ENCODE measurements at places on chromosomes 7 and 10.

DNA sequence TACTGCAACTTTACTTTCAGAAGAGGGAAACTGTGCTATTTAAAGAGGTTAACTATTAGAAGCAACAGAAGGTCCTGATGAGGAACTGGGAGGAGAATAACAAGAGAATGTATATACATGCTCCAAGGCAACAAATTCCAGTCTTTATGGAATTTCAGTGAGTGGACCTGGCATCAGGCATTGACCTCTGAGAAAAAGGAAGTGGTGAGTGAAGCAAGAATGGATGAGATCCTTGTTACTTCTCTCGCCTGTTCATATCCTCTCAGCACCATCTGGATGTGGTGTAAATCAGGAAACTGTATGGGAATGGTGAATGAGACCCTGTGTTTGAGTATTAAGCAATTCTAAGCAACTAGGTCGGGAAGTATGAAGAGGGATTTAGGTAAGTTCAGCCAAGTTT is 30.3 kb upstream of the KBTBD2 start:
- H3K4me1 ChIP-seq = no peaks in the 10 kb centered on the region
- H3K36me3 ChIP-seq = no peaks in the 10 kb centered on the region
- H3K27ac ChIP-seq = no peak overlapping the region
- H3K4me3 ChIP-seq = no peak overlapping the region
- no peak for DNase-seq

DNA sequence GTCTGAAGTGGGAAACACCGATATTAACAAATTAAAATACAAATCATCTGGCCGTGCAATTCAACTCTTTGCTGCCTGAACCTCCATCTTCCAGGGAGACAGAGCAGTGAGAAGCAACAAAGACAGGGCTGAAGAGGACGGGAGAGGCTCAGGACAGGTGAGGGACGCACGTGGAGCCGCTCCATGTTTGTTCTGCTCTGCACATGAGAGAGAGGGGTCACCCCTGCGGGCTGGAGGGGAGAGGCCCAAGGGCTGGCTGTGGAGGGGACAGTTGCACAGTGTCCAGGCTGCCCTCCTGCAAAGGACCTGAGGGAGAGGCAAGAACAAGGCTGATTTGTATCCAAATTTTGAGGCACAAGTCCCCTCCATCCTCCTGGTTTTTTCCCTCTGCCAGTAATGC is 41.7 kb downstream of the COBL start:
- H3K27me3 ChIP-seq = no peaks in the 10 kb centered on the region
- no peak overlapping the region for H3K4me3 ChIP-seq
- H3K4me1 ChIP-seq = no peaks in the 10 kb centered on the region
- no peak overlapping the region for H3K27ac ChIP-seq

DNA sequence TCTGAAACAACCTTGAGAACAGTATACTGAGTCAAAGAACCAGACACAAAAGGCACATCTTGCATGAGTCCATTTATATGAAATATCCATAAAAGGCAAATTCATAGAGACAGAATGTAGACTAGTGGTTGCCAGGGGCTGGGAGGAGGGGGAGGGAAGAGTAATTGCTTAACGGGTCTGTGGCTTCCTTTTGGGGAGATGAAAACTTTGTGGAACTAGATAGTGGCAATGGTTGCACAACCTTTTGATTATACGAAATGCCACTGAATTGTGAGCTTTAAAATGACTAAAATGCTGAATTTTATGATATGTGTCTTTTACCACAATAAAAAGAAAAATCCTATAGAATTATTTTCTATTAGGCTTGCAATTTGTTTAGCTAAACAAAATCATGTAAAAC is 16.8 kb downstream of the ADRB1 start:
- no peaks in the 10 kb centered on the region for H3K4me1 ChIP-seq
- no peak for DNase-seq
- H3K27ac ChIP-seq = no peak overlapping the region
- peaks cover 3% of the 10 kb centered on the region for H3K27me3 ChIP-seq
- H3K36me3 ChIP-seq = no peaks in the 10 kb centered on the region

DNA sequence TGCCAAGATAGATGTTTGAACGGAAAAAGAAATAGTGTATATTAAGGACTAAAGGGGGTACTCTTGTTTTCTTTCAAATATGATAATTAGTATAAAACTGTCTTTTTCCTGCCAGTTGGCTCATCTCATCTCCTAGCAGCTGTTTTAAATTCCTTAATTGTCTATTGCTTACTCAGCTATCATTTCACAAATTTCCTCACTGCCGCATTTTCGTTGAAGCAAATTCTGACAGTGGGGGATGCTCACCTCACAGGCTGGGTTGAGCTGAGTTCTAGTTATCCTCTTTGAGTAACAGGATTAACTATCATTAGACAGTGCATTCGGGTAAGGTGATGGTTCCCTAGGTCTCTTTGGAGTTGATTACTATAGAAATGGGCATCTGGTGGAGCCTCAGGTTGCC is 592.0 kb downstream of the AUTS2 start:
- no peak for DNase-seq
- no peaks in the 10 kb centered on the region for H3K4me1 ChIP-seq
- H3K36me3 ChIP-seq = no peaks in the 10 kb centered on the region
- no peak overlapping the region for H3K4me3 ChIP-seq

- no peaks in the 10 kb centered on the region for H3K4me1 ChIP-seq
- no peaks in the 10 kb centered on the region for H3K36me3 ChIP-seq
- H3K27me3 ChIP-seq = no peaks in the 10 kb centered on the region
- no peak overlapping the region for H3K27ac ChIP-seq
- no peak for DNase-seq
Observed at GRCh38 chr7:106640368-106641141, 20.4 kb downstream of the CCDC71L start.

DNA sequence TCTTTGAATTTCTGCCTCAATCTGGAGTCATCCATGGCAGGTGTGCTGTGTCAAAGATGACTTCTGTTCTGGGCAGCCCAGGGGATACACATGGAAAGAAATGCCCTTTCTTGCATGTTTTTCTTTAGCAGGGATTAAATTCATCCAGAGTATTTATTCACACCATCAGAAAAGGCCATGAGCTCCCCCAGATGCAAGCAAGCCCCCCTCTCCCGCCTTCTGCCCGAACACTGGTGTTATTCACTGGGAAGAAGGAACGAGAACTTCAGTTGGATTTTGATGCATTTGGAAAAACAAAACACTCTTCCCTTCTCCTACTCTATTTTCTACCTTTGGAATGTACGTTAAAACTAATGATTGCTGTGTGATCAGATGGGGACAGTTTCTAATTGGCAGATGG is 1.4 kb downstream of the PLPP4 start:
- H3K4me1 ChIP-seq = peaks cover 6% of the 10 kb centered on the region
- DNase-seq = no peak
- H3K4me3 ChIP-seq = no peak overlapping the region
- H3K36me3 ChIP-seq = no peaks in the 10 kb centered on the region
- no peak overlapping the region for H3K27ac ChIP-seq

DNA sequence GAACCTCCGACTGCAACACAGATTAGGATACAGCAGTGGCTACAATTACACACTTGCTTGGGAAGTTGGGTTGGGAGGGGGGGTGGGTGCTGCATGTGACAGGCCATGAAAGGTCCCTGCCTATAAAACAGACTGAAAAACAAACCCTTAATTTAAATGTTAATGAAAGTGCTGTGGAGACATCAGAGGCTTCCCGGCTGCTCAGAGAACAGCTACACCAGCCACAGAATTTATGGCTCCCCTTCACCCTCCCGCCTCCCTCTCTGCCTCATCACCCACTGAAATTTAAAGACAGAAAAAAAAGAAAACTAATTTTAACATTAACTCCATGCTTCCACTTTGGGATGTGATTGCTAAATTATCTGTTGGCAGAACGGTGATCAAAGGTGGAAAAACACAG is 34.7 kb downstream of the FBXW4 start:
- no peaks in the 10 kb centered on the region for H3K27me3 ChIP-seq
- no peak overlapping the region for H3K4me3 ChIP-seq
- no peak overlapping the region for H3K27ac ChIP-seq
